Hematopoietic multipotent progenitor cell treated with erythropoietin and hydrocortisone succinate and interleukin-3 and kit ligand, for 4 days (in vitro differentiated cells): ENCODE measurements at places on chromosomes 1 and 21.

DNA sequence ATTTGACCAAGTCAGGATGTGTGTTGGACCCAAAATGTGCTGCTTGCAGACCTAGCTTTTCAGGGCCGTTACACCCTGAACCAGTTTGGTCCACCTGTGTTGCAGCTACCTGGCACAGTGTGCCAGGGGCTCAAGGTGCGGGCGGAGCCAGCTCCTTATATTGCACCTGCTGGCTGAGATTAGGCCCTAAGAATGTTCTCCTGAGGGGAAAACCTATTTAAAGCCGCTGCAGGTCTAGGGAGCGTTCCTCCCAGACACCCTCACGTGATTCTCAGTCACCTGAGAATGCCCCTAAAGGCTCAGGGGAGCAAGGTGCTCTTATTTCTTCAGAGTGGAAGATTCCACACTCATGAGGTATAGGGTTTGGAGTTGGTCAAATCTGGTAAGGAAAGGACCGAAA, 12.0 kb downstream of the GSTM3 start:
- no peak for DNase-seq

GRCh38 chr1:57064379-57065140, 98.7 kb upstream of the C8B start:
- DNase-seq, result no peak

- no peak for DNase-seq
Observed at GRCh38 chr1:227790034-227790400, 25.5 kb upstream of the PRSS38 start.

DNA sequence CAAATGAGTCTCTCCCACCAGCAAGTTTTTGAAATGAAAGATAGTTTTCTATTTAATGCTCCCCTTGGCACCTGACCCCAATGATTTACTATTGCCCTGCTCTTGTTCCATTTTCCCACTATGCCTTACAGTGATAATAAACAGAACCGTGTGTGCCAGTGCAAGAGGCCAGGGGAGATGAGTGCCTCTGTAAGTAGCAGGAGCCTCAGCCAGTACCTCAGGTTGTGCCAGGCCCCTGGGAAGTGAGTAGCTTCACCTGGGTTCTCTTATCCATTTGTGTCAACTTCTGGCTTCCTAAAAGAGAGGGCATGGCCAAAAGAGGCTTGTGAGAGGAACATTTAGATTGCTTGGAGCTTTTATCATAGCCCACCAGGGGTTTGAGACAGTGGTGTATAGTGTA, 3.4 kb upstream of the ROR1 start:
- DNase-seq, result no peak

DNA sequence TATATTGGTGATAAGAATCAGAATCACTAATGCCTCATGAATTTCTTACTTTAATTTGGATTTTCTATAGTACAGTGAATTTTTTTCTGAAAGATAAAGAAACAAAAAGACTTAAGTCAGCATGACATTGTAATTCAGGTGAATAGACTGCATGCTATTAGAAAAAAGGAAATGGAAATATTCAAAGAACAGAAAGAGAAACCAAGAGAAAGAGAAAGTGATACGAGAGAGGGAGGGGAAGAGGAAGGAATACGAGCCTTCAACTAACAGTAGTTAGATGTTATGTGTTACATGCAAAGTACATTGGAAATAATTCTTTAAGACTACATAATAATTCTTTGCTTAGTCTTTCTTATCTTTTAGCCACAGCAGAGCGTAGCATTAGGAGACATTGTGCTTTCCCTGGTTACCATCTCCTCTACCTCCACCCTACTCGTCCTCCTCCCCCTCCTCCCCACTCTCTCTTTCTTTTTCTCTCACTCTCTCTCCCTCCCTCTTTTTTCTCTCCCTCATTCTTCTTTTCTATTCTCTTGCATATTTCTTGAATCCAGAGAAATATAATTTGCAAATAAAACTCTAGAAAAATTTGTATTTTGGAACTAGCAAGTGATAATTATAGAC, 46.4 kb upstream of the ADGRL4 start:
- peak; percentile 22 for DNase-seq

DNA sequence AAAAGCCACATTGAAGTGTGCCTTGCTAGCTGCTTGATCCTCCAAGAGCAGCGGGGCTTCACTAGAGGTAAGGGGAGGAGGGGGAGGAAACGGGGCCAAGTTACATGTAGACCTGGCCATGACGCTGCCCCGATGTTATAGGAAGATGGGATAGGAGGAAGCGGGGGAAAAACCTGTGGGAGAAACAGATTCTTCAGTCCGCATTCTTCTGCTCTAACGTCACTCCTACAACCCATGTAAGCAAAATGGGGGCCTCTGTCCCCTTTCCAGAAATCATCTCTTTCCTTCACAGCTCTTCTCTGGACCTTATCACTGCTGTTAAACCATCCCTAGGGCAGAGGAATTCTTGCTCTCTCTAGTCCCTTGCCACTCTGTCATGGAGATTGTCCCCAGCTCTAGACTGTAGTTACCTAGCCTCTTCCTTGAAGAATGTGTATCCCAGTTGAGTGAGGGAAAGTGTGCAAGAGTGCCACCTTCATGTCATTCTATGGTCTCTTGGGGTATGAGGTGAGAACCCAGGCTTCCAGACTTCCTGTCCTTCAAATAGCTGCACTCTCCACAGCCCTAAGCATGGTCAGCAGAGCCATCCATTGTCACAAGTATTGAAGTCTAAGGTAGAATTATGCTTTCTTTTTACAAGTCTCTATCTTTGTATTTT, 11.4 kb downstream of the PLEKHO1 start:
- DNase-seq, result no peak

DNA sequence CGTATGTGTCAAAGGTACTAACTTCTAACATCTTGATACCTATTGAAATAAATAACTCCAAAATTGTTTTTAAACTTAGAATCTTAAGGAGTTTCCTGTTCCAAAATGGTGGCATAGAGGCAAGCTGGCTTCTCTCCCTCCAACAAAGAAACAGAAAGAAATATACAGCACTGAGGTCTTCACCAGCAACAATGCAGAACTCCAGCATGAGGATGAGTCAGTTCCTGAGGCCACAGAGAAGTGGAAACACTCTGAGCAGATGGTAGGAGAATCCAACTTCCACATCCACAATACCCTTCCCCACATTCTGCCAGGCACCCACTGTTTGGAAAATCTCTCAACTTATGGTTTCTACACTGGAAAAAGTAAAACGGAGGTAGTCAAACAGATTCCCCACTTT, 12.2 kb upstream of the PPIH start:
- DNase-seq, result no peak

- no peak for DNase-seq
Observed at GRCh38 chr1:110756506-110756905, 81.8 kb upstream of the KCNA3 start.

DNA sequence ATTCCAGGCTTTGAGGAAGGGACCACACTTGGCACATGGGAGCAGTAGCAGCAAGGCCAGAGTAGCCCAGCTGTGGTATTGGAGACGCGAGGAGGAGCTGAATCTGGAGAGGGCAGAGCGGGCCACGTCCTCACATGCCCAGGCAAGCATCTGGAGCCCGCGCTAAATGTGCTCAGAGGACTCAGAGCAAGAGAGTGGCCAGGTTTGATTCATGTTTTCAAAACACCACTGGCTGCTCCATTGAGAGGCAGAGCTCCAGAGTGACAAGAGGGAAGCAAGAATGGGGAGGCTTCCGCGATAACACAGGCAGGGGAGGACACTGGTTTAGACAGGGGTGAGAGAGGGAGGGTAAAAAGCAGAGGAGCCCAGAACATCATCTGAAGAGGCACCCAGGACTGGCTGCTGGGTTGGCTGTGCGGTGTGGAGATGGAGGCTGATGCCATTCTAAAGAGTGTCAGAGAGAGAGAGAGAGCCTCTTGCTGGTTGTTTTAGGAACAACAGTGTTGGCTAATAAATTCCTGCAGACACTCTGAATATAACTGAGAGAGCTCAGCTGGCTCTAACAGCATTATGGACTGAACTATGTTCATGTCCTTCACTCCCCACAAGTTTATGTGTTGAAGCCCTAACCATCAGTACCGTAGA, 32.3 kb downstream of the RCAN1 start:
- peak; percentile 74 for DNase-seq

DNA sequence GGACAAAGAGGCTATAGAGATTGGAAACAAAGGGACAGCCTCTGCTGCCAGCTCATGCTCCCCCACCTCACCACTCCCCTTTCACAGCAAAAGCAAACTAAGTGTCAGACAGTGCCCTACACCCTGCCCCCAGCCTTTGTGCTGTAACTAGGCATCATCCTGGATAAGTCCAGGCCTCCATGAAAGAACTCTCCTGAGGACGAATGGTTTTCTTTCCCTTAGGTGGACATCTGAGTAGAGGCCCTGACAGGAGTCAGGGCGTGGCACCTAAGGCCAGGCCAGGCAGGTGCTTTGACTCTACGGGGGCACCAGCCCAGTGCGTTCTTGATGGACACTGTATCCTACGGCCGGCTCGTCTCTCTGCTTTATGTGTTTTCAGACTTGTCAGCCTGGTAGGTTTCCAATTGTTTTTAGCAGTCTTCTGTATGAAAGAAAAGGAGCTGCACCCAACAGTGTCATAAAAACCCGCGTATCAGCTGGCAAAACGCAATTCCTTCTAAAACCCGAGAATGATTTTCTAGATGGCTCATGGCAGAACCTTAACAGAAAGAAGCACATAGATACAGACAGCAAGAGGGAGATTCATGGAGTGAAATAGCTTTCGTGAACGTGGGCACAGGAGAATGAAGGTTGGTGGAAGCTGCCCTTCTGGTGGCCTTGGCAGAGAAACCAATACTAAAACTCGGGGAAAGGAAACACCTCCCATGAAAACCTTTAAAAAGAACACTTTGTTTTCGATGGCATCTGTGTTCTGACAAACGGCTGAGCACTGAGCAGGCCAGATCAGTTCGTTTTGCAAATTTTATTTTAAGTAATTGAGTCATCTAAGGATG, 51.7 kb upstream of the AJAP1 start:
- peak; percentile 55 for DNase-seq

- no peak for DNase-seq
Observed at GRCh38 chr1:218658899-218659298, 313.8 kb downstream of the TGFB2 start.

- DNase-seq, result no peak
Observed at GRCh38 chr1:97128426-97128825, 406.8 kb downstream of the PTBP2 start.

DNA sequence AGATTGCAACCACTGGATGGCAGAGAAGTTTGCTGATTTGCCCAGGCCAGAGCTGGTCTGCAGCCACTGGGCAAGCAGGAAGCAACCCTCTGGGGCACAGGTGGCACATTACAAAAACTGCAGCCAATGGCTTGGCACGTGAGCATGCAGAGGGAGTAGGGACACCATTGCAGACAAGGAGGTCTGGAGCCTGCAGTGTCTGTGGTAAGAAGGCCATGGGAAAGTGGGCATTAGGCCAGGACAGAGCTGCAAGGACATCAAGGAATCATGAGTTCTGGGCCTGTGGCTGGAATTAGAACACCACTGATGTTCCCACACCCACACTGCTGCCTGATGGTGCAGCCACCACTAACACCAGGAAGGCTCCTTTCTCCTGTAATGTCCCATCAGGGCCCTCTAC, 113.0 kb downstream of the TSEN15 start:
- DNase-seq, result no peak

DNA sequence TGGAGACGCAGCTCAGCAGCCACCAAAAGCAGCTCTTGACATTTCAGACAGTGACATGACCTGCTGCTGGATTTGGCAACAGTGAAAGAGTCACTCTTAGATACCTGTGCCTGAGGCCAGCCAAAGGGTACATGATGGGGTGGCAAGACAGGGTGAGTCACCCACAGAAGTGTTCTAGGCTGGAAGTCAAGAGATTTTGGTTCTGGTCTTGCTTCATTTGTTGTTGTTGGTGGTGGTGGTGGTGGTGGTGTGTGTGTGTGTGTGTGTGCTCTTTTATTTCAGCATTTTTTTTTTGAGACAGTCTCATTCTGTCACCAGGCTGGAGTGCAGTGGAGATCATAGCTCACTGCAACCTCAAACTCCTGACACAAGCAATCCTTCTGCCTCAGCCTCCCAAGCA, 25.8 kb downstream of the SHISAL2A start:
- DNase-seq, result no peak

DNA sequence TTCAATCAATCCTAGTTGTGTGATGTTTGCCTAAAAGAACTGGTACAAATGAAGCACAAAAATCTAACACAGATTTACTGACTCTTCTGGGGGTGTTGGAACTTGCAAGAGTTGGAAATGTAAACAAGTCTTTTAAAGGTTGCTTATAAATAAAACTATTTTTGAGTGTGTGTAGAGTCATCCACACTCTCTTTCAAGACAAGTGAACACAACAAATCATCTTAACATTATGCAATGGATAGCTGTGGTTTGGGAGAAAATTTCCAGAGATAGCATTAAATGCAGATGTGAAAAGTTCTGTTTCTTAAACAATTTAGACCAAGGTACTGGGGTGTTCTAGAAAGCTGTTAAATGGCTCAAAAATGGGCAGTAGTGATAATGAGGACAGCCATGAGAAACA, 28.7 kb downstream of the C1orf87 start:
- no peak for DNase-seq

GRCh38 chr1:51567653-51568052, 48.6 kb upstream of the EPS15 start:
- no peak for DNase-seq

- no peak for DNase-seq
Observed at GRCh38 chr1:100517515-100517914, 20.4 kb upstream of the GPR88 start.

- DNase-seq, result no peak
Observed at GRCh38 chr1:67838180-67838910, 5.1 kb upstream of the GNG12 start.

DNA sequence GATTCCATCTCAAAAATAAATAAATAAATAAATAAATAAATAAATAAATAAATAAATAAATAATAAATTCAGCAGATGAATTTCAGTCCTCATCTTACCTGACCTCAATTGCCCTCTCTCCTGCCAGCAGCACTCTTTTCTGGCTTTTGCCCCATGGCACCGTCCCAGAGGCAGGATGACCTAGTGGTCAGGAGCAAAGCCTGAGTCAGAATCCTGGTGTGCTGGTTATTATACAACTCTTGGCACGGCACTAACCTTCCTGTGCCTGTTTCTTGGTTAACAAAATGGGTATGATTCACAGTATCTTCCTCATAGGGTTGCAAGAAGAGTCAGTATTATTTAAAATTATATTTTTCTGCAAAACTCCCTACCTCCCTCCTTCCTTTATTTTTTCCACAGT, 43.0 kb downstream of the NKAIN1 start:
- no peak for DNase-seq

DNA sequence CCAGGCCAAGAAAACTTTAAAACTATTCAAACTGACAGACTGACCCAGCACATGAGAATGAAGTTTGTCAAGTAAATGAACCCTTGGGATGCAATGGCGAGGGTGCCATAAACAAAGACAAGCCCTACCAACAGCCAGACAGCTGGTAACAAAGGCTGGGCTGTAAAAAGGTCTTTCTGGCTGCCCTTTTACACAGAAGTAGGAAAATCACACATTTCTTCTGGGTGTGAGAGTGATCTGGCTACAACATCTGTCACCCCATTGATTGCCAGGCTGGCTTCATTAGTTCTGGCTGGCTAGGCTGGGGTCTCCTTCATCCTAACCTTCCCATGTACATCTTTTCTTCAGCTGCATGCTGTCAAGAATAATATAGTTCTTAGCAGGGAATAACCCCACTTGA, 83.6 kb upstream of the FOXD3 start:
- no peak for DNase-seq

- no peak for DNase-seq
Observed at GRCh38 chr1:96292141-96292540, 429.4 kb upstream of the PTBP2 start.
